GM19239 (cell line): ENCODE measurements at places on chromosomes 1 and 21.

DNA sequence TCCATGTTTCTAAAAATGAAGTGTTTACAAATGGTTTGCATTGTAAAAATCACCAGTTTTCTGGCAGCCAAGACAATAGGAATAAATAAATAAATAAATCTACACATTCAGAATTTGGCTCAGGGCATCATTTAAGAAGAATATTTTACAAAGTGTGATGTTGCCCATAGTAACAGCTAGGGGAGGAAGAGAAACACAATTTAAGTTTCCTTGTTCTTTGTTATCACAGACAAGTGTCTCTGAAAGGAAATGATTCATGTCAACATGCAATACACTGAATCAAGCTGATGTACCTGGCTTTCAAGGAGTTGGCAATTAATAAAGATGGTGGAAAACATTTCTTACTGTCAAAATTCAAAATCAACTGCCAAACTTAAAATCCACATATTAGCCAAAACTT, 74.7 kb downstream of the LHX8 start:
- no peak for DNase-seq

GRCh38 chr21:44923480-44924084, 2.9 kb upstream of the ITGB2 start:
- no peak for DNase-seq

GRCh38 chr1:178282949-178283367, 189.1 kb downstream of the RASAL2 start:
- no peak for DNase-seq

GRCh38 chr1:89706700-89707012, 73.7 kb downstream of the LRRC8C start:
- DNase-seq: no peak

- no peak for DNase-seq
These were observed 7.1 kb downstream of the CD101 start for GRCh38 chr1:117008656-117009055.

- DNase-seq: no peak
These were observed 807.1 kb upstream of the PRMT6 start for GRCh38 chr1:106249365-106249764.
